SK-N-SH (cell line): ENCODE measurements at places on chromosomes 2 and 18. TPM values are rescaled to one million over a fixed set of nuclear protein-coding genes. Genes with fewer than 3 reads are reported as not detected.

CNOT11 gene
- polyA plus RNA-seq = 38.4 and 42.2 TPM in 2 replicates

HPCAL1 gene
- polyA plus RNA-seq = 34.6 and 77.0 TPM in 2 replicates

MC2R gene
- not detected in 2 replicates for polyA plus RNA-seq

COLEC12 gene
- polyA plus RNA-seq = 28.1 and 41.2 TPM in 2 replicates

CGREF1 gene
- polyA plus RNA-seq = 17.1 and 18.3 TPM in 2 replicates

GCKR gene
- 0.18 and 0.67 TPM in 2 replicates for polyA plus RNA-seq

FOXD4L1 gene
- polyA plus RNA-seq = 0.10 and 0.13 TPM in 2 replicates

PSD4 gene
- 0.31 and 0.35 TPM in 2 replicates for polyA plus RNA-seq

VSNL1 gene
- 0.96 and 1.3 TPM in 2 replicates for polyA plus RNA-seq

GRCh38 chr2:232857158-232857563, 12.9 kb upstream of the SNORC start:
- no peak for DNase-seq

DNA sequence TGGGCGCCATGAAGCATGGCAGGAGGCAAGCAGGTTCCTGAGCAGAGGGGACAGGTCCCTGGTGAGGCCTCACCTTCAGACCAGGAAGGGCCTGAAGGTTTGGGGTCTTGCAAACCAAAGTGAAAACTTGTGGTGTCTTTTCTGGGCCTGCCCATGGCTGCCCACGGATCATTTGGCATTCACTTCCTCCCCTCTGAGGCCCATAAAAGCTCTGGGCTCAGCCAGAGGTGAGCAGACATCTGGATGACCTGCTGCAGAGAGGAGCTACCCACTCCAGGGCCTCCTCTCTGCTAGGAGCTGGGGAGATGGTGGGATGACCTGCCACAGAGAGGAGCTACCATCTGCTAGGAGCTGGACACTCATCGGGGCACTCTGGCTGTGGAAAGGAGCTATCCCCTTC, 112.9 kb upstream of the TMEM18 start:
- DNase-seq = no peak

- no peak for DNase-seq
Observed at GRCh38 chr2:197677056-197677455, 1.7 kb upstream of the RFTN2 start.

DNA sequence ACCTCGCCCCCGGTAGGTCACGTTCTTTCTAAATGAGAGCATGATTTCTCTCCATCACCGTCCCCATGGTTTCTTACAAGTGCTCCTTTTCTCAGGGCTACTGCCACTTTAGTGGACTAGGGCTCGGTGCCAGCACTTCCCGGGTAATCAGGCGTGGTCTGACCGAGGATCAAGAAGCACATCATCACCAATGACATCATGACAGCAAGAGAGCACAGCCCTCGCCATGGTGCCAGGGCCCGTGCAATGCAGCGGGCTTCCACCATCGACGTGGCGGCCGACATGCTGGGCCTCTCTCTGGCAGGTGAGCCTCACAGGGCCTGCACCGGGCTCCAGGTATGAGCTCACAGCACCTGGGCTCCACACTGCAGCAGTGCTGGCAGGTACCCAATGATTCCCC, 75.2 kb downstream of the INPP4A start:
- no peak for DNase-seq

- no peak for DNase-seq
Observed at GRCh38 chr2:132757676-132758075, 87.7 kb upstream of the LYPD1 start.

- DNase-seq = no peak
Observed at GRCh38 chr18:54205959-54206358, 18.5 kb downstream of the MBD2 start.

- no peak for DNase-seq
Observed at GRCh38 chr18:76169733-76170132, 325.3 kb downstream of the ZNF516 start.

DNA sequence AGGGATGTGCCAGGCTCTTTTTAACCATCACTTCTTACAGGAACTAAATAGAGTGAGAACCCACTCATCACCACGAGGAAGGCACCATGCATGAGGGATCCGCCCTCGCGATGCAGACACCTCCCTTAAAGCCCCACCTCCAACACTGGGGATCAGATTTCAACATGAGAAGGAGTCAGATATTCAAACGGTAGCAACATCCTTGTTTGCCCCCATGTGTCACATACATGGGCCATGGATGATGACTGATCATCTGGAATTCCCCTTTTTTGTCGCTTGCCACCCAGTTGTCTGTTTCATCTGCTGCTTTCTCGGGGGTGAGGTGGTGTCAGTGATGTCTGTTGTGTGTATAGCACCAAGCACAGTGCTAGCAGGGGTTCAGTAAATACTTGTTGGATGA, 57.9 kb downstream of the NCK2 start:
- no peak for DNase-seq

GRCh38 chr18:70994116-70994515, 705.3 kb downstream of the SOCS6 start:
- no peak for DNase-seq

DNA sequence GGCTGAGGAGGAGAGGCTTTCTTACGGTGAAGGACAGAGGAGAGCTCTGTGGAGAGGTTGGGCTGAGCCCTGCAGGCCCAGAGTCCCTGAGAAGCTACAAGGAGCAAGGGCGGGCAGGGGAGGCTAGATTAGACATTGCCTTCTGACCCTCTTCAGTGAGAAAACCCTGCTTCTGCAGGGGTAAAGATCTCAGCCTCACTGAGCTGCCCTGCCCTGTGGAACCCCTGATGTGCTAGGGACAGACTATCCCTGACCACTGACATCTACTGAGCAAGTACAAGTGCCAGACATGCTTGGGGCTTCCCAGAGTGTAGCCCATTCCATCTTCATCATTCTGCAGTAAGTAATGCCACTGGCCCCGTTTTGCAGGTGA, 111.5 kb downstream of the CYP26B1 start:
- DNase-seq = peak; percentile 2

- DNase-seq = no peak
Observed at GRCh38 chr2:239292531-239292930, 108.3 kb downstream of the HDAC4 start.

DNA sequence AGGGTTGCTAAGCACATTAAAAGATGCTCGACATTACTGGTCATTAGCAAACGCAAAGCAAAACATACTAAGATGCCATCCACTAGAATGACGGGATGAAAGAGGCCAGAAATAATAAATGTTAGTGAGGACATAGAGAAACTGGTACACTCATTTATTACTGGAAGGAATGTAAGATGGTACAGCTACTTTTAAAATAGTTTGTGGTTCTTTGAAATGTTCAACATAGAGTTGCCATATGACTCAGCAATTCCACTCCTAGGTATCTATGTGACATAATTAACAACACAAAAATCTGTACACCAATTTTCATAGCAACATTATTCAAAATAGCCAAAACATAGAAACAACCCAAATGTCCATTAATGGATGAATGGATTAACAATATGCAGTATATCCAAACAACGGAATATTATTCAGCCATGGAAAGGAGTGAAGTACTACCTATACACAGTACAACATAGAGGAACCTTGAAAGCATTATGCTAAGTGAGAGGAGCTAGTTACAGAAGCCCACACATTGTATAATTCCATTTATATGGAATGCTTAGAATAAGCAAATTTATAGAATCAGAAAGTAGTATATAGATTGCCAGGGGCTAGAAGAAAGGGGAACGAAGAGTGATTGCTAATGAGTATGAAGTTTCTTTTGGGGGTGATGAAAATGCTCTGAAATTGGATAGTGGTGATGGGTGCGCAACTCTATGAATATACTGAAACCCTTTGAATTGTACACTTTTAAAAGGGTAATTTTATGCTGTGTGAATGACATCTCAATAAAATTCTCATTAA, 61.9 kb upstream of the IL1R1 start:
- DNase-seq = no peak

DNA sequence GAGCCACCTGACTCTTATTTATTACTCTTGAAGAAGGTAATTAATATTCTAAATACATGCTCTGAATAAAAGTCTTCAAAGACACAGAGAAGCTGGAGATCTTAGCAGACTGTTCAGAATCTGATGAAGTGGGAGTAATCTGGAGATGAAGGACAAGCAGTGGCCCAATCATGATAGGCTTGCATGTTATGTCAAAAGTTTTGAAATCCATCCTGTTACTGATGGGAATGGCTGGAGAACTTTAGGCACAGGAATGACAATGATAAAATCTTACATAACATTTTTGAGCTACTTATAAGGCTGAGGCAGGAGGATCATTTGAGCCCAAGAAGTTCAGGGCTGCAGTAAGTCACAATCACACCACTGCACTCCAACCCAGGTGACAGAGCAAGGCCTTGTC, 2.4 kb upstream of the RIF1 start:
- DNase-seq = no peak

- no peak for DNase-seq
Observed at GRCh38 chr18:62603979-62604378, 81.2 kb downstream of the ZCCHC2 start.

GRCh38 chr18:8469544-8470130, 139.6 kb upstream of the RAB12 start:
- DNase-seq = no peak

- DNase-seq = no peak
Observed at GRCh38 chr2:237590272-237591140, at the start of gene RAB17. RAB17 (minus strand) TSS chr2:237590734; CDS start chr2:237586154, 4,580 bp downstream.

GRCh38 chr2:88265352-88266303, 95.5 kb downstream of the THNSL2 start:
- DNase-seq = no peak

DNA sequence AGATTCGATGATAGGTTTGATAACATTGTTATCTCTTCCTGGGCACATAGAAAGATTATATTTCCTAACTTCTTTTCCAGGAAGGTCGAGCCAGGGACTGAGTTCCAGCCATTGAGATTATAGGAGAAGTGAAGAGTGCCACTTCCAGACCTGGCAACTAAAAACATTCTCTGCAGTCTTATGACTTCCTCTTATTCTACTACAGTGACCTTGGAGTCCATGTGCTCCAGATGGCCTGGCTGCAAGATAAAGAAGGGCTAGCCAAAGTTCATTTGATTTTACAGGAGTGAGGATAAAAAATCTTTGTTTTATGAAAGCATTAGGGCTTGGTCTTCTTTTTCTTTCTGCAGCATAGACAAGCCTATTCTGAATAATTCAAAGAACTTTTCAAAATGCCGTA, 363.0 kb downstream of the FSIP2 start:
- DNase-seq = no peak

DNA sequence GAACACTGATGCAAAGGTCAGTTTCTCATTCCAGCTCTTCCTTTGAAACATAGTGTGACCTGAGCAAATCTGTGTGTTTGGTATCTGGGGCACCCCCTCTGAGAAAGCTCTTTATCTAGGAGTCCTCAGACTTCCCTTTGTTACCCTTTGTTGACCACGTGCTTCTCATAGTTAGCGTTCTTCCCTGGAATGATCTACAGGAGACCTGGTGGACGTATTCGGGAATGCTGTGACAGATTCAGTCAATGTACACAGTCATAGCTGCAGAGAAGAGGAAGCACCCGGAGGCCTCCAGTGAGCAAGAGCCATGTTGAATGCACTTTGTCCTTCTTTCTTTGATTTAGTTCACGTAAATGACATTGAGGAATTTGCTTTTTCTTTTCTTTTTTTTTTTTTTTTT, 10.7 kb upstream of the CHMP1B start:
- no peak for DNase-seq

DNA sequence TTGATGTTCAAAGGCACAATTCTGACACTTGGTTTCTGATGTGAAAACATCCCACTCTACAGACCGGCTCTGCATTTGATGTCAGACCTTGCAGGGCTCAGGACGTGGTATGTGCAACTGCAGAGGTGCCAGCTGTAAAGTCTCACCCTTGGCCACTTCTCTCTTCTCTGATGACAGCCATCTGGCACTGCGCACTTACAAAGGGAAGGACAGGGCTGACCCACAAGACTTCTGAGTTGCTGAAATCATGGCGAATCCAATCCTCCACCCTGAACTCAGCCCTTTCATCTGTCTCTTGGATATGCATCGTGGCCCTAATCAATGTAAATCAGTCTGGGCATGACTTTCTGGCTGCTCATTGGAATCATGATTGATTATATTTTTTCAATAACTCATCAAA, 82.5 kb downstream of the SEPTIN10 start:
- DNase-seq = no peak

DNA sequence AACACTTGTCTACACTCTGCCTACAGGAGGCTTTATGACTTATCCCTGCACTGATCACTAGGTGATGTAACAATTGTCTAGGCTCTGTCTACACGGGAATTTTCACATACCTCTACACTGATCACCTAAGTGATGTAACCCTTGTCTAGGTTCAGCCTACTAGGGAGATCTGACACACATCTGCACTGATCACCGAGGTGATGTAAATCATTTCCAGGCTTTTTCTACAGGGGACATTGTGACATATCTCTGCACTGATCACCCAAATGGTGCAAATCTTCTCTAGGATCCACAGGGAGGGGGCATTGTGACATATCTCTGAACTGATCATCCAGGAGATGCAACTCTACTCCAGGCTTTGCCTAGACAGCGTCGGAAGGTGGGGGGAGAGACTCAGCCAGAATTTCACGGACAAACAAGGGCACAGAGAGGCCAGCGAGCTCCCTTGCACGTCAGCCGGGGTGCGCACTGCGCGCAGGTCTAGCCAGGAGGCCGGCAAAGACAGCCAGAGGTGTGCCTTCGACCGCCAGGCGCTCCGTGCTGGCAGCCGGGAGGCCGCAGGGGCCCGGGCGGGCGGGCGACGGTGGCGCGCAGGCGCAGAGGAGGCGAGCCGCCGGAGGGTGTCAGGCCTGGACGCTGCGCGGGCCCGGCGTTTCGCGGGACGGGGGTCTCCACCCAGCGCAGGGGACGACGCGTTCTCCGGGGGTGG, 46.9 kb upstream of the USP14 start:
- peak; percentile 92 for DNase-seq

- DNase-seq = no peak
Observed at GRCh38 chr18:75582406-75582821, 154.9 kb upstream of the SMIM21 start.

GRCh38 chr18:60861575-60861974, 471.7 kb upstream of the CDH20 start:
- DNase-seq = no peak

DNA sequence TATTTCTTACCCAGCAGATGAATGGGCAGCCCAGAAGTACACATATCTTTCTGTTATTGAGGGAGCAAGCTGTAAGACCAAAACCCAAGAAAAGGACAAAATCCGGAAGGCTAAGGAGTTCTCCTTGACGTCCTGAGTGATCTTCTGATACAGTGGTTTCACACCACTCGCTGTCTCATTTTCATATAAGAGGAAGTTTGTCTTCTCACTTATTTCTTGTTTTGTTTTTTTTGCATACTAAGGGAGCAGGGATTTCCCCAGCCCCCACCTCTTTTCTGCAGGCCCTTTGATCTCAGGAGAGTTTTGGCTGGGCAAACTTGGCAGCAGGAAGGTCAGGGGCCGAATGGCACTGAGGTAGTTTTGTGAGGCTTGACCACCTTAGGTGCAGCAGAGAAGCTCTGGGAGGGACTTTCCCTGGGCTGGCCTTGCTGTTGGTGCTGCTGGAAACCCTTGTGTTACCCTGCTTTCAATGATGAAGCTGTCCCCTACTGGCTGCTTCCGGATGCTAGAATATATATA, 13.3 kb downstream of the CHRNA1 start:
- DNase-seq = no peak

- DNase-seq = no peak
Observed at GRCh38 chr2:239912938-239913635, 112.1 kb downstream of the NDUFA10 start.
